ENCODE measurements at places on chromosomes 16 and 17.

DNA sequence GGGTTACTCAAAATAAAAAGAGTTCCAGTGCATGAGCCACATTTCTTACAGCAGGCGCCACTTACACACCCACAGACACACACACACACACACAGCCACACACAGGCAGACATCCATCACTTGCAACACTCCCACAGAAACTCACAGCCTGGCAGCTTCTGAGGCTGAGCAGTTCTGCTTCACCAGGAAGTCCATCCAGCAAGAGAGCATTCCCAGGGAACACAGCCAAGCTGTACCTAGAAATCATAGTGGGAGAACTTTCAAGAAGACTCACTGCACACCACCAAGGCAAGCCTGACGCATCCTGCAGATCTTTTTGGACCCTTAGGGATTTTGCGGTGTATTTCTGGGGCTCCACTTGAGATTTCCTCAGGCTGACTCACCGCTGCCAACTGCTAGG, 140.9 kb upstream of the WSB1 start:
- DNase-seq = no peak

- no peak for DNase-seq
Observed at GRCh38 chr16:1900452-1900774, 17.8 kb downstream of the HS3ST6 start.

DNA sequence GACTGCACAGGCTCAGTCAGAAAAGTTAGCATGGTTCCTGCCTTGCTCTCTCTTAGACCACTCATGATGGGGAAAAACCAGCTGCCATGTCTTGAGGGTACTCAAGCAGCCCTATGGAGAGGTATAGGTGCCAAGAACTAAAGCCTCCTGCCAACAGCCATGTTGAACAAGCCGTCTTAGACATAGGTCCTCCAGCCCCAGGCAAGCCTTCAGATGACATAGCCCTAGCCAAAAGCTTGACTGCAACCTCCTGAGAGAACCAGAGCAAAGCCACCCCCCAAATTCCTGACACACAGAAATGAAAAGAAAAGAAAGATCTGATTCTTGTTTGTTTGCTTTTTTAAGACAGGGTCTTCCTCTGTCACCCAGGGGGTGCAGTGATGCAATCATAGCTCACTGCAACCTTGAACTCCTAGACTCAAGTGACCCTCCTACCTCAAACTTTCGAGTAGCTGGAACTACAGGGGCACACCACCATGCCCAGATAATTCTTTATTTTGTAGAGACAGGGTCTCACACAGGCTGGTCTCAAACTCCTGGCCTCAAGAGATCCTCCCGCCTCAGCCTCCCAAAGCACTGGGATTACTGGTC, 36.3 kb downstream of the CMTM3 start:
- no peak for DNase-seq

- DNase-seq = no peak
Observed at GRCh38 chr17:18115517-18115916, 7.0 kb downstream of the MYO15A start.

GRCh38 chr16:88905563-88905962, 39.1 kb upstream of the PABPN1L start:
- no peak for DNase-seq

DNA sequence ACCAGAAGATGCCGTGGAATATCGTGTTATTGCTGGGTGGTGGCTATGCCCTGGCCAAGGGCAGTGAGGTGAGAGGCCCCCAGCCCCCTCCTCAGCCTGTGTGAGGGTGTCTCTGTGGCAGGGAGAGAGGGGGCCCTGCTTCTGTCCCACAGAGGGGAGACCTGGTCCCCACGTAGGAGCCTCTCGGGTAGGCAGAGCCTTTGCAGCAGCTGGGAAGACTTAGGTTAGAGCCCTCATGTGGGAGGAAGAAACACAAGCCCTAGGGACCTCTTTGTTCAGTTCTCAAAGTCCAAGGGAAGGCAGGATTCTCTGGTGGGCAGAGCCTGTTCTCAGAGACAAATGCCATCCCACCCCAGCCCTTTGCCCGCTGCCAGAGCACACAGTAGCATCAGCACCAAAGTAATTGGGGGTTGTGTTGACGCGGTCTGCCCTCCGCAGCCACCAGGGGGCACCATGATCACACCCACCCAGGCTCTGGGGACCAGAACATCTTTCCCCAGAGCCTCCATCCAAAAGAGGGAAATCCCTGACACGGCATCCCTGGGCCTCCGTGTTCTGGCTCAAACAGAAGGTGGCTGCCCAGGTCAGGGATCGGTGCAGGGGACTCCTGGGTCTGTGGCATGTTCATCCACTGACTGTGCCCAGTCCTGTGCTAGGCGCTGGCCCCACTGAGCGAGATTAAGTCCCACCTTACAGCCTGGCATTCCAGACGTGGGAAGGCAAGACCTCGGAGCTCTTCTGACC, 11.5 kb upstream of the FOXN1 start:
- no peak for DNase-seq

- no peak for DNase-seq
Observed at GRCh38 chr17:39462631-39463375, 1.5 kb downstream of the CDK12 start.

DNA sequence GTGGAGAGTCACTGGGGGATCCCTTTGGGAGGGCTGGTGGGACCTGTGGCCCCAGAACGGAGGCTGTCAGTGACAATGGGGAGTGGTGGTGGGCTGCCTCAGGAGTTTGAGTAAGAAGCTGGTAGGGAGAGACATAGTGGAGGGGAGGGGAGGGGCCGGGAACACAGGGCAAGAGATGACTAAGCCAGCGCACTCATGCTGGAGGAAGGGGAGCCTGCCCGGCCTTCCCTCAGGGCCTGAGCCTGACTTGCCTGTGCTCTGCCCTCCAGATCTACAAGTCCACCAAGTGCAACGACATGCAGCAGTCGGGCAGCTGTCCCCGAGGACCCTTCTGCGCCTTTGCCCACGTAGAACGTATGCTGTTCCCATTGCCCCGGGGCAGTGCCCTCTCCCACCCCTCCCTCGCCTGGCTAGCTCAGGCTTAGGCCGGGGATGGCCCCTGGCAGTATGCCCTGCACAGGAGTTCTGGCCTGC, 29.3 kb downstream of the UNC13D start:
- no peak for DNase-seq

- DNase-seq = no peak
Observed at GRCh38 chr17:41547921-41548843, 20.1 kb upstream of the KRT19 start.

DNA sequence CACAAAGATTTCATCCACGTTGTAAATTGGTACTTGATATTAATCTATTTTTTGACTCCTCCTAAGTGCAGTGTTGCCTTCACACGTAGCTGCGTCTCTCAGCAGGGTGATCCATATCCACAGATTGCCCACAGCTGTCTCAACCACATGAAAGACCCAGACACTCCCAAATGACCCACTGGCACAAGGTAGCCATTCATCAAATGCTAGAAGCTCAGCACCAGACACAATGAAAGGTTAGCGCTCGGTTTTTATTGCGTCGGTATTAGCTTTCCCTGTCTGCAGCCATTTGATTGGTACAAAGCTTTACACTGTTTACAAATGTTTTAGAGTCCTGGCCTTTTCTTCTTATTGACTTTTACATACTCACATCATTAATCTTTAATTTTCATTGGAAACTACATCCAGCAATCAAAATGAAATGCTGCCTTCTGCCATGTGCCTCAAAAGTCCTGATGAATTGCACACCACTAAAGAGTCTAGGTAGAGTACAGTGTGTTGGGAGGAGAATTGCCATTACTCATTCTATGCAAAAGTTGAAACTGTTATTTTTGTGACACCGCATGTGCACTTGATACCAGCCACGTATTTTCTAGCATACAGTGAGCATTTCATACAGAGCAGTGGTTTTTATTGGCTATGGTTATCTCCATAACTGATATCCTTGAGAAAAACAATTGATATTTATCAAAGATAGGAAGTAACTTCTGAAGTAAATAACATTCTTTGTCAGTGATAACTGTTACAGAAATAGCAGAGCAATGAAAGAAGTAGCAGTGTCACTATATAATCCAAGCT, 127.3 kb upstream of the NUDT7 start:
- DNase-seq = no peak

DNA sequence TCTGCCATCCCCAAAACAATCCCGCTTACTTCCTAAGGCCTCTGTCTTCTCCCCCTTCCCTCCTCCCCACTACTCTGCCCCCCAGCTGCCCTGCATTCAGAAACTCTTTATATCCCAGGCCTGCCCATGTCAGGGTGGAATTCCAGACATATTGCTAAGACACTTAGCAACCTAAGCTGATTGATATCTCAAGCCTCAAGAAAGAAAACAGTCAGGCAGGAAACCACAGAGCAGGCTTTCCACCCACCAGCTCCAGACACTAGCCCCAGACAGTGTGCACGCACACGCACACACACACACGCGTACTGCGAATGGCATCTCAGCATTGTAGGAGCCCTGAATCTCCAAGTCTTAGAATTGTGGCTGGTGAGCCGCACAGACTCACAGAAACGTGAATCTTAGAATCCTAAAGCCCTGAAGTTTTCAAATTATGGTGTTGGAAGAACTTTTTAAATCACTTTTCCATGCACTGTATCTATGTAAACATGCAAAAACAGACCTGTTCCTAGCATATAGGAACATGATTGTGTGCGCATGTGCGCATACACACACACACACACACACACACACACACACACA, 8.8 kb upstream of the LPCAT2 start:
- no peak for DNase-seq

DNA sequence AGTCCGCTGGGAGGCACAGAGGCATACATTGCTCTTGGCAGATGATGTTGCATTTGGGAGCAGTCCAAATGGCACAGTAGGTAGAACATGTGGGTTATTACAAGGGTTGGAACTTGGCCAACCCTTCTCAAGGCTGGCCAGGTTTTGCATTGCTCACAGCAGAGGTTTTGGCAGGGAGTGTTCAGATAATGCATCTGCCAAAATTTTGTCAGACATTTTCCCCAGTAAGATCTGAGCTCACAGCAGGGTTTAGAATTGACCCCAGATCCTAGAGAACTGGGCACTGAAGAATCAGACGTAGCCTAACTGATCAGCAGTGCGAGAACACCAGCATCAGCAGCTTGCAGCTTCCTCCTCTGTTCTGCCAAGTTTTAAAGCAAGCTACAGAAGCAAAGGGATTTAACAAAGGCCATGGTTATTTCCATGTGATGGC, 468.8 kb upstream of the KIF2B start:
- DNase-seq = no peak

DNA sequence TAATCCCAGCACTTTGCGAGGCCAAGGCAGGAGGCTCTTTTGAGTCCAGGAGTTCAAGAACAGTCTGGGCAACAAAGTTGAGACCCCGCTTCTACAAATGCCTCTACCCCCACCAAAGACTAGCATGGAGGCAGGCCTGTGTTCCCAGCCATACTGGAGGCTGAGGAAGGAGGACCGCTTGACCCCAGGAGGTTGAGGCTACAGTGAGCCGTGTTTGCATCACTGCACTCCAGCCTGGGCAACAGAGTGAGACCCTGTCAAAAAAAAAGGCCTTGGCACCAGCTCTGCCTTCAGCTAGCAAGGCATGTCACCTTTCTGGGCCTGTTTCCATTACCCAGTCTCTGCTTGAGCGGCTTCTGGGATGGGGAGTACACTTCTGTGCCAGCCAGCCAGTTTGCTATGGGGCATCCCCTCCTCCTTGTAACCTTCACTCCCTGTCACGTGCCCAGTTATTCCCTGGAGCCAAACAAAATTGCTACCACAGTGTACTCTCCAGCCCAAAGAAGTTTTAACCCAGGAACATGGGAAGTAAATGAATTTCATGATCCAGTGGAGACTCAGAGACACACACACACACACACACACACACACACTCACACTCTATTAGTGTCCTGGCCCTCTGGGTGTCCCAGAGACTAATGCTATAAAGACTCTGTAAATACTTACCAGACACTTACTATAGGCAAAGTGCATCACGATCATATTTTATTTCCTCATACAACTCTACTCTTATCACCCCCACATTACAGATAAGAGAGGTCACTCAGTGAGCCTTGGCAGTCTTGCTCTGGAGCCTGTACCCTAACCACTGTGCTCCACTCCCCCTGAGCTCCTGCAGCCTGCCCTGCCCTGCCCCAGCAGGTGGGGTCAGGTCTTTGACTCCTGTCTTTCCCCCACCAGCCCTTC, 2.5 kb downstream of the CISD3 start:
- DNase-seq = no peak

DNA sequence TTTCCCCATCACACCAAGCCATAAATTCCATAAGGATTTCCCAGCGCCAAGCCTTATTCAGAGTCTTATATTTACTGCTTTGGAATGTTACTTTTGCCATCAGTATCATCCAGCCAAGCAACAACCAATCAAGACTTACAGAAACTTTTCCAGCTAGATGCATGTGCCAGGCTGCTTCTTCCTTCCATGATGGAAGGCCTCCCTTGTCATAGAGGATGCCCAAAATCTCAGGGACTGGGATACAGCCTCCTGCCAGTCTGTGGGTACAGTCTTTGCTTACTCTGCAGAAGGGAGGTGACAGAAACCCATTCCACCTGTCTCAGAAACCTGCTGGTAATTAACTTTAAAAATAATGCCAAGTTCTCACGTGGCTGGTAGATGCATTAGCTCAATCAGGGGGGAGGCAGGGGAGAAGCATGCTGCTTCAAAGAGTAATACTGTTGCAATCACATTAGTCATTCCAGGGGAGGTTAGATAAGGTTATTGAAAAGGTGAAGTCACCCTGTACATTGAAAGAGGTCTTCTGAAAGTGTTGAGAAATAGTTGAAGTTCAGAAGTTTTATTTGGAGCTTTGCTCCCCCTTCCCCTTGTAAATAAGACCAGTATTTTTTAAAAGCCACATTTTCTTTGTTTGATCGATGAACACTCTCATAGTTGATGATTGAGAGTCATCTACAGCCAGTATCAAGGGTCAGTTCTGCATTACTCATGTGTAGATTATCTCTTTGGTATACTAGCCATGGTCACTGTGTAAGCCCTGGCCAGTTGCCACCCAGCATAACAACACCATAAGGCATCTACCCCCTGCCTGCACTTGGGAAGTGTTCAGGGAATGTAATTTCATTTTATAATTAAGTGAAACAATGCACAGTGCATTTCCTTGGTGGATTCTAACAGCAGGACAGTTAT, 22.2 kb downstream of the HLF start:
- no peak for DNase-seq

- no peak for DNase-seq
Observed at GRCh38 chr17:17675925-17676534, 5.2 kb upstream of the RAI1 start.

DNA sequence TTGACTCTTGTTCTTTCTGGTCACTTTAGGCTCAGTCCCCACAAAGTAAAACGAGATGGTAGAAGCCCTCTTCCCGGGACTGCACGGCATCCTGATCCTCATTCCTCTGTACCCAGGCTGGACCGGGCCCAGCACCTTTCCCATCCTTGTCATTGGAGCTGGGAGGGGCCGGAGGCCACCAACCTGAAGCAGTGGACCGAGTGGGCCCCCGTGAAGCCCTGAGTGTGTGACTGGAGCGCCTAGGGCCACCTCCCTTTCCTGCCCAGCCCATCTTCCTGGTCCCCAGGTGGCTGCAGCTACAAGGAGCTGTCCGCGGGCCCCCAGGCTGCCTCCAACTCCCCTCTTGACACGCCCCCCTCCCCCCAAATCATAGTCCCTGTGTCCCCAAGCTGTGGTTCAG, 17.1 kb upstream of the CD300A start:
- DNase-seq = no peak

DNA sequence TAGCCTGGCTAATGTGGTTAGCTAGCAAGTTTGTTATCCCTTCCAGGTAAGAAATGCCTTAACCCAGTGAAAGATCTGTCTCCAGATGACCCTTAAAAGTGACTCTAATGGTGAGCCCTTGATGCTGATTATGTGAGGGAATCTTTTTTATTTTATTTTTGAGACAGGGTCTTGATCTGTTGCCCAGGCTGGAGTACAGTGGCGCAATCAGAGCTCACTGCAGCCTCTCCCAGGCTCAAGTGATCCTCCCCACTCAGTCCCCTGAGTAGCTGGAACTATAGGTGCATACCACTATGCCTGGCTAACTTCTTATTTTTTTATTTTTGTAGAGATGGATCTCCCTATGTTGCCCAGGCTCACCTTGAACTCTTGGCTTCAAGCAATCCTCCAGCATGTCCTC, 10.8 kb upstream of the HP start:
- DNase-seq = no peak

All from left renal pelvis (tissue), 4 donors.